Caco-2 (cell line): ENCODE measurements at places on chromosomes 3 and 15. TPM values are rescaled to one million over a fixed set of nuclear protein-coding genes. Genes with fewer than 3 reads are reported as not detected.

- no peak for DNase-seq
These were observed 362.2 kb downstream of the RBMS3 start for GRCh38 chr3:29643034-29643425.

Gene TRPM1
- total RNA-seq: not detected in 2 replicates

Gene EPHB1
- 2.3 and 4.6 TPM in 2 replicates for total RNA-seq

DNA sequence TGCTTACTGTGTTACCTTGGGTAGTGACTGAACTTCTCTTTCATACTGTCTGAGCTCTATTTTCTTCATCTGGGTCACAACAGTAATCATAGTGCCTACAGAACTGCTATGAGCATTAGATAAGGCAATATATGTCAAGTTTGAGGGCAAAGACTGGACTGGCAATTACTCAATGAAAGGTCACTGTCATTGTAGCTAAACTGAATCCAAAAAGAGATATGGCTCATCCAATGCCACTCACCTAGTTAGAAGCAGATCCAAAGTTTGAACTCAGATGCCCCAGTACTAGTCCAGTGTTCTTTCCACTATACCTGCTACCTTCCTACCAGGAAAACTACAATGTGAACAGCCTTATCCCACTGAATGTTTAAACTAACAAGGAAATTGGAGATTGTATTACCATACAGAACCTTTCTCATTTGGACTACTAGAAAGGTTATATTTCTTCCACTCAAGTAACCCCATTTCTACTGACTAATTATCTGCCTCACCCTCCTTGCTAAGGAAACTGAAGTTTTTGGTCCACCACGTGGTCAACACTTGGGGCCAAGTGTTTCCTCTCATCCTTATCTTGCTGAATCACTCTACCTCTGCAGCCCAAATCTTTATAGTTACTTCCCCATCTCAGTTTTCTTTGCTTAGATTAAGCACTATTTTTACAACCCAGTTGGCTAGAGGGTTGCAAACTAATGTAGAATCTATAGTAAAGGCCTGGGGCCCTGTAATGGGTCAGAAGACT, 202.3 kb upstream of the LPP start:
- DNase-seq: no peak

- no peak for DNase-seq
These were observed 182.3 kb downstream of the ADAMTS17 start for GRCh38 chr15:100159436-100159835.
